ENCODE measurements at places on chromosomes 7 and 10.

GRCh38 chr7:84633-85020 is 107.7 kb upstream of the FAM20C start:
- no peak for DNase-seq

DNA sequence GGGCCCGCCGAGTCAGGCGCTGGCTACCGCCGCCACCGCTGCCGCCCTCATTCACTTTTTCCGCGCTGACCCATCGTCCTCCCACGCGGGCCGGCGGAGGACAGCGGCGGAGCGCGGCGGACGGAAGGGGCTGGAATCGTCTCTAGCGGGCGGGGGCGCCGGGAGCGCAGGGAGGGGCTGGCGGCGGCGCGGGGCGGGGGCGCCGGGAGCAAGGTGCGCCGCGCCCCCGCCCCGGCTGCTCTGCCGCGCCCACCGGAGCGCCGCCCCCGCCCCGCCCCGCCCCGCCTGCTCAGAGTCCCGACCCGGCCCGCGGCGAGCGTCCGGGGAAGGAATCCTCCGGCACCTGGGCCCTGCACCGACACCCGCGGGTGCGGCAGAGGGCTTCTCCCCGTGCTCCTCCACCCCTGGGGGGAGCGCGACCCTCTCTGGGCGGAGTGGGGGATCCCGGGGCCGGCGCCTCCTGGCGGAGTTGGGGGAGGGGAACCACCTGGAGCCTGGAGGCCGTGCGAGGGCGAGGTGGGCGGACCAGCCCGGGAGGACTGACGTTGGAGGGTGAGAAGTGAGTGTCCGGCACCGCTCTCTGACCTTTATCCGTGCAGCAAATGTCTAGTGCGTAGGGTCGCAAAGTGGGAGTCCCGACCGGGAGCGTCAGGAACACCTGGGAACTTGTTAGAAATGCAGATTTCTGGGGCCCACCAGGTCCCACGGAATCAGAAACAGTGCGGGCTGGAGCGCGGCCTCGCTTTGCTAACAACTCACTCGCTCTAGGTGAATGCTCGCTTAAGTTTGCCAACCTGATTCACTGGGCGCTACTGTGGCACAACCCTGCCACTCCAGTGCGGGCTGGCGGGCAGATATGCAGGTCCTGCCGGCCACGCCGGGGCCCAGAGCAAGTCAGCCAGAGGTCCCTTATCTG is at the start of gene COBL:
Gene COBL (minus strand): TSS at position 144 of the 916 bp plus-strand sequence. CDS start 176 bp downstream, outside the sequence.
- DNase-seq: no peak

DNA sequence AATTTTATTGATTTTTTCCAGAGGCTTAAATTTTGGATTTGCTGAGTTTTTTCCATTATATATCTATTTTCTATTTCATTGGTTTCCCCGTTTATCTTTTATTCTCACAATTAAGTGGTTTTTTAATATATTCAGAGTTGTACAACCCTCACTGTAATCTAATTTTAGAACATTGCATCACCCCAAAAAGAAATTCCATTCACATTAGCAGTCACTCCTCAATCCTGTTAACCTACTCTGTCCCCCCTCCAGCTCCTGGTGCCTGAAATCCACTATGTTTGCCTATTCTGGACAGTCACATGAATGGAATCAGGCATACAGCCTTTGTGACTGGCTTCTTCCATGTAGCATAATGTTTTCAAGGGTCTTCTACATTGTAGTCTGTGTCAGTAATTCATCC is 55.8 kb upstream of the ITGA8 start:
- DNase-seq: no peak

GRCh38 chr10:93346694-93347093 is 135.4 kb downstream of the MYOF start:
- DNase-seq: no peak

DNA sequence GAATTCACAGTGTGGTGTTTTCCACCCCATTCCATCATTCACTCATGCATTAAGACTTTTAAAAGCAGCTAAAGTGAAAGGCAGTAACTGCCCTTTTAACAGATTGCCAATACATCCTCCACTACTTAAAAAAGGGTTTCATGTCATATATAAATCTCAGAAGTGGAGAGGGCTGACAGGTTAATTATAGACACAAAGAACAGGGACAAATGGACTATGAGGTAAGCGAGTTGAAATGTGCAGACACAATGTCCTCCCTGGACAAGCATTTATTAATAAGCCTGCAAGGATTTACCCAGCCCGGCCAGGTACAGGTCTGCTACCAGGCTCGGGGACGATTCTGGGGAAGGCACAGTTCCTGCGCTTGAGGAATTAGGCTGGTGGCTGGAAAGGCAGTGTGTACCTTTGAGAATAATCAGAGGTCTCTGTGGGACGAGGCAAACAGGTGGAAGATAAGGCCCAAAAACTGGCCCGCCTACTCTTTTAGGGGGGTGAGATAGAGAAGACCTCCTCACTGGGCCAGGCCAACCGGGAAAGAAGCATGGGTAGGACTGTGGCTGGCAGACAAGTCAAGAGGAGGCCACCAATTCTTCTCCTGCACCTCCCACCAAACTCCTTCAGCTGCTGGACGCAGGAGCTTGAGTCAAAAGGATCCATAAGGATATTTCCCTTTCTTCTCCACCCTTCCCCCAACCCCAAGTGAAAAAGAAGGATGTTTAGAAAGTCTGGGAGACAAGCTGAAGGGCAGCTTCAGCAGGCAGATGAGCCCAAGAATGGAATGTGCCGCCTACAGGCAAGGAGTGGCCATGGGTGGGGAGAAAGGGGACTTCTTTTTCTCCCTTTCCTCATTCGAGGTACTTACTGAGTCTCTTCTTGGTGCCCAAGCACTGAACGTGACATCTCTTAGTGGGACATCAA is 1.5 kb downstream of the PDLIM1 start:
- DNase-seq: no peak

GRCh38 chr7:157689269-157690057 is 352.7 kb downstream of the DNAJB6 start:
- DNase-seq: no peak

DNA sequence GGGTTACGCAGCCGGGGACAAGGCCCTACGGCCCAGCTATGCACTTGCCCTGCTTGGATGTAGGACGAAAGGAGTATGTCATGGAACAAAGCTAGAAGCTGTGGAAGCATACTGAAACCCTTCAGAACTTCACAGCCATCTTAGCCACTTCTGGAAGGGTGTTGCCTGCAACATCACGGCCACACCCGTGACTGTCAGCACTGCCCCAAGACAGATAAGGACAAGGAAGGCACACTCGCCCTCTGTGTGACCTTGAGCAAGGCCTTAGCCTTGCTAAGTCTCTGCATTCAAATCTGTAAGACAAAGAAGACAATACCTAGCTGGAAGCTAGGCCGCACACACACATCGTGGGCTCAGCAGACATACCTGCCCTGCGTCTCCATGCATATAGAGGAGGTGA is 352.5 kb upstream of the MGMT start:
- no peak for DNase-seq

GRCh38 chr10:100743626-100744135 is 1.7 kb upstream of the PAX2 start:
- peak; percentile 34 for DNase-seq

GRCh38 chr7:129006636-129007414 is 48.1 kb downstream of the TNPO3 start:
- no peak for DNase-seq

DNA sequence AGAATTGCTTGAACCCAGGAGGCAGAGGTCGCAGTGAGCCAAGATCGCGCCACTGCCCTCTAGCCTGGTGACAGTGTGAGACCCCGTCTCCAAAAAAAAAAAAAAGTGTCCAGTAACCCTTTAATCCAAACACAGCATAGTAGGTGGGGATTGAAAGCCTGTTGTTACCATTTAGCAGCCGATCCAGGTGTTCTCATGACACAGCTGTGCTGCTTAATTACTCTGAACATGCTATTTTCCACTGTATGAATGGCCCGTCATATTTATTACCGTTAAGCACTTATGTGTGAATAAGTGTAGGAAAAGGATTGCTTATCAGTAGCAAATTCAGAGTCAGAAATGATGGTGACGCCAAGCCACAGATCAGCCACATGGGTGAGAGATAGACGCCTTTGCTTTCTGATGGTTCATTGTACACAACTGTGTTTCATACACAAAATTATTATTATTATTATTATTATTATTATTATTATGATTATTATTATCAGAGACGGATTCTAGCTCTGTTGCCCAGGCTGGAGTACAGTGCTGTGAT is 11.6 kb upstream of the ORAI2 start:
- DNase-seq: no peak

- DNase-seq: no peak
Measured at GRCh38 chr7:138581065-138581464, 120.1 kb downstream of the SVOPL start.

GRCh38 chr10:121462281-121462680 is 136.0 kb downstream of the FGFR2 start:
- DNase-seq: no peak

- no peak for DNase-seq
Measured at GRCh38 chr7:74000489-74001149, 27.4 kb upstream of the ELN start.

- DNase-seq: no peak
Measured at GRCh38 chr10:60009710-60010383, 103.5 kb upstream of the CCDC6 start.

GRCh38 chr10:119511828-119512515 is 30.5 kb downstream of the RGS10 start:
- DNase-seq: no peak

GRCh38 chr7:117706210-117706609 is 167.0 kb downstream of the CTTNBP2 start:
- no peak for DNase-seq

GRCh38 chr7:48096273-48096672 is 7.2 kb downstream of the UPP1 start:
- DNase-seq: peak; percentile 55

GRCh38 chr7:81256991-81257390 is 338.1 kb upstream of the SEMA3C start:
- no peak for DNase-seq

DNA sequence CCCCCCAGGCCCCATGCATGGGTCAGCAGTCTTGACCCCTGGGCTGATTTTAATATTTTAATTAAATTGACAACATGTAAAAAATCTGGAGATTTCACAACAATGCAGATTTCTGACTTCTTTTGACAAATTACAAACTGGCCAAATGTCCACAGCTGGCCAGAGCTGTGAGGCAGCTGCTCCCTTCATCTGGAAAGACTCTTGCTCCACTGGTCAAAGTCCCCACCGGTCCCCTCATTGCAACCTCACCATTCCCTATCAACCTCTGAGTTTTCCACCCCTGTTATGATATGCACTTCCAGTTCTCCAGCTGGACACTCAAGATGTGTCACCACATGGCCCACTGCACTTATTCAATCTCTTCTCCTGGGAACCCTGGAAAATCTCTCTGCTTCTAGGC is 266.2 kb downstream of the KCNMA1 start:
- no peak for DNase-seq

DNA sequence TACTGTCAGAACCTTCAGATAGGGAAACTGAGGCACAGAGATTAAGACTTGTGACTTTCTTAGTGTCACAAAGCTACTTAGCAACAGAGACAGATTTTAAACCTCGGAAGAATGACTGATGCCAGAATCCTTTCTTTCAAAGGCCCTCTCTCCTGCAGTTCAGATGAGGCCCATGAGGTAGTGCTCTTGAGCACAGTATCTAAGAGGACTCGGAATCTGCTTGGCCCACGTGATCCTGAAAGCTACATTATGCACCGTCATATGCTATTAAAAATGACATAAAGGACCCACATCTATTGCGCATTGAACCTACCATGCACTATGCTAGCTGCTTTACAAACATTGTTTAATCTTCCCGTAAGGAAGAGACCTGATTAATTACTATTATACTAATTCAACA is 355.9 kb downstream of the SFMBT2 start:
- DNase-seq: no peak

DNA sequence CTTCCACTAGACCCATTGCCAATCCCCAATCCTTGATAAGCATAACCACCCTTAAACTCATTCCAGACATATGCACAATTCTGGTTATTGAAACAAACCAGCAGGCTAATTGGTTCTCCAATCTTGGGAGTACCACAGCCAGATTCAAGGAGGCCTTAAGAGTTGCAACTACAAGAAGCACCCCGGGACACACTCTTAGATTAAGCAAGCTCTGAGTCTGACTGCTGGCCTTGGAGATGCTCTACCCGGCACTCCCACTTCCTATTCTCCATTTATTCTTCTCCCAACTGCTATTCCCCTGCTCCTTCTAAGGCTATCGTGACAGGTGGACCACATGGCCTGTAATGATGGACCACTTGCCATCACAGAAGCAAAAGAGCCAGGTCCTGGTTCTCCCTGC is 40.3 kb downstream of the CYTH3 start:
- DNase-seq: no peak

DNA sequence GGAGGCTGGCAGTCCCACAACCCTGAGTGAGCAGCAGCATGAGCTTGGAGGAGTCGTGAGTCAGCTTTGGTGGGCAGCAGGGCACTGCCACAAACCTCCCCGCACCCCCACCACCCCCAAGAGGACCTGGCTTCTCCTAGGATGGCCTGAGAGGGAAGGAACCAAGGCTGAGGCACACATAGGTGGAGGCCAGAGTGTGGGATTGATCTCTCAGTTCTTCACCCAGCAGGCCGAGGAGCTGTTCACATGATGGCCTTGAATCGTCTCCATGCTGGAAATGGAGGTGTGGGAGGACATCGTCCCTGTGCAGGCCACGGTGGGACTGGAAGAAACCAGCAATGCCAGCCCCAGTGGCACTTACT is 17.4 kb upstream of the GDF10 start:
- no peak for DNase-seq

GRCh38 chr10:88565072-88565471 is 18.0 kb downstream of the RNLS start:
- peak; percentile 13 for DNase-seq

DNA sequence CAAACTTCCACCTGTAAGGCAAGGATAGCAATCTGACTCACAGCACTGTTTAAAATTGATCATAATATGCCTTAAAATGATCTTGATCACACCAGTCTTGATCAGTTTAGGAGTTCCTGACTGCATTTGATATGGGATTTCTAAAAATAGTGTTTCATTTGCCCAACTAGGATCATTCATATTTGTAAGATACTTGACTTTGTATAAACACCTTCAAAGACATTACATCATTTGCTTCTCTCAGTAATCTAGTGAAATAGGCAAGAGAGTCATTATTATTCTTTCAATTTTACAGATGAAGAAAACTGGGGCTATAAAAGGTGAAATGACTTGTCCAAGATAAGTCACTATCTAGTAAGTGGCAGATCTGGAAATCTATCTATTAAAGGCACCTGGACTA is 521.1 kb downstream of the GATA3 start:
- no peak for DNase-seq

- no peak for DNase-seq
Measured at GRCh38 chr7:25739143-25739542, 412.9 kb upstream of the NFE2L3 start.

Data from CD4-positive, alpha-beta T cell treated with Interleukin-4 for 4 hours (primary cell).